Trophoblast cell (in vitro differentiated cells and primary cell): ENCODE measurements at places on chromosomes 12 and 14.

DNA sequence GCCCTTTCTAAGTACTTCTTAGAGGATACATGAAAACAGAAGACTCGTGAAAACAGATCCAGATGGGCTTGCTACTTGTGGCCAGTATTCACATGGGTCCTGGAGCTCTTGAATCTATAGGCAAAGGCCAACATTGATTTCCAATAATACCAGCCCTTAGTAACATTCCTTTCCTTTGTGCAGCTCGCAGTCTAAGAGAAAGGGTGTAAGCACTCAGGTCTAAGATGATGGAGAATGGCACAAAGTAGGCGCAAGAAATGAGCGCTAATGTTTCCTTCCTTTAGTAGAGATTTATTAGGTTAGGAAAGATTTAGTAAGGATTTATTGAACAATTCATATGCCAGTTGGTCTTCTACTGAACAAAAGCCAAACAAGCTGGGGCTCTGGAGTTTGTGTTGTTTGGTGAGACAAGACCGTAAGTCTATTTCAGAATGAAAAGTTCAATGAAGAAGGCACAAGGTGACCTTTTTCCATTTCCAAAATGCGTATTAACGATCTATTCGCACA, 525 bp downstream of the RNU6-8 start:
- no peak overlapping the region for H3K4me3 ChIP-seq
- no peaks in the 10 kb centered on the region for H3K27me3 ChIP-seq
- H3K27ac ChIP-seq: no peak overlapping the region

- no peaks in the 10 kb centered on the region for H3K4me1 ChIP-seq
- no peak overlapping the region for H3K4me3 ChIP-seq
- no peaks in the 10 kb centered on the region for H3K36me3 ChIP-seq
- H3K27me3 ChIP-seq: no peaks in the 10 kb centered on the region
- H3K27ac ChIP-seq: no peak overlapping the region
- peak; percentile 75 for DNase-seq
Observed at GRCh38 chr12:54701940-54702592, 53.9 kb upstream of the DCD start.

DNA sequence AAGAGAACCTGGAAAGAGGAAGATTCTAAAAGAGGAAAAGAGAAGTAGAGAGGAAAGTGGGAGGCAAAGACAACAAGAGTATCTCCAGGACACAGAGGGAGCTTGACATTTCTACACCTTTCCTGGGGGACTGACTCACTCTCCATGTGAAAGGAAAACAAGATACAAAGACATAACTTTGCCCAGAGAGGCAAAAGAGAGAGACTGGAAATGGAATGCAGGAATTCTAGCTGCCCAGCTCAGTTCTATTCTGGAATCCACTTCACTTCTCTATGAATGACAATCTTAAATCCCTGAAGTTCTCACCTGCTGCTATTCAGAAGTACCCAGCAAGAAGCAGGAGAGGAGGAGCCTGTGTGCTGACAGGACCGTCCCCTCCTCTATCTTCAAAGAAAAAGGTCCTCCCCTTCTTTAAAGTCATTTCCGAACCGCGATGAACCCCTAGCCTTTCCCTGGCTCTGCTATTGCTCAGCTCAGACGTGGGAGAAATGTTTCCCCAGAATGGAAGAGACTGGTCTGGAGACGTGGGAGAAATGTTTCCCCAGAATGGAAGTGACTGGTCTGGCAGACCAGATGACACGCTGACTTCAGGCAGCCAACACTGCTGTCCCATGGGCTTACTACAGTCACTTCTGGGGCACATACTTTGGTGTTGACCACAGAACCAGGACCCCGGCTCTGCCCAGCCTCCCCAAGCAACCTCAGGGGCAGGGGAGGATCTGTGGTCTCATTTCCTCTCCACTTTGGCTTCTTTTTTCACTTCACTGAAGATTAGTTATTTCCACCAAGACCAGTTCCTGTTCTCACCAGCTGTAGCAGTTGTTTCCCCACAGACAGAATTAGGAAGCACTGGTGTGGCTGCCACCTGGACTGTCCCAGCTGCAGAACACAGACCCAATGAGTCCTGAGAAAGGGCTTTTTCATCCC, 8.3 kb downstream of the FMNL3 start:
- no peak overlapping the region for H3K4me3 ChIP-seq
- DNase-seq: peak; percentile 59
- H3K27ac ChIP-seq: no peak overlapping the region
- no peaks in the 10 kb centered on the region for H3K27me3 ChIP-seq

DNA sequence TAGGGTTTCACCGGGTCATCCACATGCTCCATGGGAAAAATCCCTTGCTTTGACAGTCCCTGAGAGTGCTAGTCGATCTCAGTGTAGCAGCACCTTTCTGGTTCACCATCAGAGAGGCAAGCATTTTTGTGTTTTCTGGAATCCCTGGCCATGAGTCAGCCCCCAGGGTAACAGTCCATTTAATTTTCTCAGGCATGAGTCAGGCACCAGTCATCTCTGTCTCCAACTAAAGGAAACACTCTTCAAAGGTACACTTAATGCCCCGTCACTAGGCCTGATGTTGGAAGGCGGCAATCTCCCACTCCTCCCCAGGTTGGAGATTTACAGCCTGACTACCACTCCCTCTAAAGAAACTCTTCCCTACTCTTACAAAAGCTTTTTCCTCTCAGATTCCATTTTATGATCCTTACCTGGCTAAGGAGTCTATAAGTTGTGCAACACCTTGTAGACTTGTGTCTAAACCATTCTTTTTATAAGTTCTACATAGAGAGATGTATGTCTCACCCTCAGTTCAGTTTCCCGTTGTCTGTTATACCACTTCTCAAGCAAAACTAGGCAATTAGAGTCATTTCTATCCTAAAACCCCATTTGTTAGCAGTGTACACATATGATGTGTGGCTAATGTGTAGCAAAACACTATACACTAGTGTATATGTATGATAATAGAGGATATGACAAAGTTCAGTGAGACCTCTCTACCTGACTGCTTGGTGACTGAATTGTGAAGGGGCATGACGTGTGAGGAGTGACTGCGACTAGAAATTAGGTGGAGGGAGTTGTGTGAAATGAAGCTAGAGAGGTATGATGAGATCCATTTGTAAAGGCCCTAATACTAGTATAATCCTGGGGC, 24.6 kb downstream of the TMEM19 start:
- H3K27me3 ChIP-seq: no peaks in the 10 kb centered on the region
- H3K36me3 ChIP-seq: peaks cover 1% of the 10 kb centered on the region
- peak; percentile 80 for DNase-seq
- H3K4me3 ChIP-seq: no peak overlapping the region
- H3K27ac ChIP-seq: peak overlapping the region; percentile 67

DNA sequence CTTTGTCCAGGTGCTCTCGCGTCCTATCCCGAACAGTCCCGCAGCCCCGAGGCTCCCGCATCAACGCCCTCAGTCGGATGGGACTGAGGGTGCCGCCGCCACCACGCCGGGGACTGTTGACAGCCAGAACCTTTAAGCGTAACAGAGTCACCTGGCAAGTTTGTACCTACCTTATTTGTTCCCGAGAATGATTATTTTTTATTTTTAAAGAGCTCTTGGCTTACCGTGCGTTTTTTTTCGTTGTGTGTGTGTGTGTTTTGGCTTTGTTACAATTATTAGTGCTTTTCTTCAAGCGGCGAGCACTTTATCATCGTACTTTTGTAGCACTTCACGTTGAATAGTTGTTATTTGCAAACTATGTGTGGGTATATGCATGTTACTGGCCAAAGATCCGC, 463 bp downstream of the COA8 start:
- H3K27ac ChIP-seq: peak overlapping the region; percentile 99
- H3K36me3 ChIP-seq: peaks cover 17% of the 10 kb centered on the region
- H3K27me3 ChIP-seq: no peaks in the 10 kb centered on the region

- H3K36me3 ChIP-seq: no peaks in the 10 kb centered on the region
- H3K27ac ChIP-seq: no peak overlapping the region
- no peak overlapping the region for H3K4me3 ChIP-seq
- H3K4me1 ChIP-seq: no peaks in the 10 kb centered on the region
- peaks cover 7% of the 10 kb centered on the region for H3K27me3 ChIP-seq
Observed at GRCh38 chr12:84056-84455, 17.5 kb downstream of the IQSEC3 start.

GRCh38 chr14:81400852-81401251, 728 bp upstream of the STON2 start:
- peaks cover 2% of the 10 kb centered on the region for H3K36me3 ChIP-seq
- no peaks in the 10 kb centered on the region for H3K27me3 ChIP-seq
- peak overlapping the region; percentile 88 for H3K27ac ChIP-seq
- H3K4me3 ChIP-seq: no peak overlapping the region
- peak; percentile 100 for DNase-seq
- peaks cover 24% of the 10 kb centered on the region for H3K4me1 ChIP-seq

DNA sequence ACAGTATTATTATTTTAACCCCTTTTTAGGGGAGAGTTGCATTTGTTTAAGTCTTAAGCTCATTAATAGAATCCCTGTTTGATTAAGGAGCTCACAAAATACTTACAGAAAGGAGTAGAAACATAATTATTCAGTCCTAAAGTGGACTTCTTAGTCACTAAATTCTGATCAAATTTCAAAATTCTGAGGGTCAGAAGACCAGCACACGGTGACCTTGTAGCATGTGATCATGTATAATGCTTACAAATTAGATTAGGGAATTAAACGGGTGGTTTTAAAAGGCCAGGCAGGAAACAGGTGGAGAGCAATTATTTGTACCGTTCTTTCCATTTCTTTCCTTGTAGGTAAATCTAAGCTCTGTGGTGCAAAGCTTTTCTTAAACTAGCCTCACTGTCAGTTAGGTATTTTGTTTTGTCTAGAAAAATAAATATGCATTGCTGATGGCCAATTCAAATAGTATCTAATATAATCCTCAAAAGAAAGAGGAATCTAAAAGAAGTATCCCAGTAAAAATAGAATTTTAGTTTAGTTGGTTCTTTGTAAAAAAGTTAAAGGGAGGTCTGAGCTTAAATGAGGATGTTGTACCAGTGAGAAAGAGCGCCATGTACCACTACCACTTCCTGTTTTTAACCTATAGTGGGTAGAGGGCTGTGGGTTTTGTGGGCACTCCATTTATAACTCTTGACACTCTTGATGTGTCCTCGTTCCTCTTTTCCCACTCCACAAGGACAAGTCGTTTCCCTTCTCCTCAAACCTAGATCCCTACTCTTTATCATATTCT, 51.1 kb downstream of the SLC38A1 start:
- no peak for DNase-seq
- H3K36me3 ChIP-seq: peaks cover 9% of the 10 kb centered on the region
- peak overlapping the region; percentile 94 for H3K27ac ChIP-seq
- no peaks in the 10 kb centered on the region for H3K27me3 ChIP-seq

- H3K36me3 ChIP-seq: no peaks in the 10 kb centered on the region
- no peak overlapping the region for H3K27ac ChIP-seq
- H3K4me1 ChIP-seq: no peaks in the 10 kb centered on the region
- no peak overlapping the region for H3K4me3 ChIP-seq
- H3K27me3 ChIP-seq: no peaks in the 10 kb centered on the region
Observed at GRCh38 chr14:101153691-101154090, 250.2 kb upstream of the RTL1 start.

- H3K4me1 ChIP-seq: no peaks in the 10 kb centered on the region
- no peak overlapping the region for H3K27ac ChIP-seq
- H3K27me3 ChIP-seq: no peaks in the 10 kb centered on the region
- no peaks in the 10 kb centered on the region for H3K36me3 ChIP-seq
- H3K4me3 ChIP-seq: no peak overlapping the region
Observed at GRCh38 chr12:119544765-119545625, 48.6 kb upstream of the TMEM233 start.

- no peak for DNase-seq
- no peaks in the 10 kb centered on the region for H3K27me3 ChIP-seq
- H3K4me3 ChIP-seq: no peak overlapping the region
- no peaks in the 10 kb centered on the region for H3K36me3 ChIP-seq
- no peaks in the 10 kb centered on the region for H3K4me1 ChIP-seq
Observed at GRCh38 chr12:96371790-96372699, 28.2 kb downstream of the CDK17 start.

- no peak for DNase-seq
- no peak overlapping the region for H3K4me3 ChIP-seq
- H3K4me1 ChIP-seq: peaks cover 9% of the 10 kb centered on the region
- H3K27me3 ChIP-seq: no peaks in the 10 kb centered on the region
- no peaks in the 10 kb centered on the region for H3K36me3 ChIP-seq
Observed at GRCh38 chr12:113863455-113863845, 102.7 kb downstream of the RBM19 start.

DNA sequence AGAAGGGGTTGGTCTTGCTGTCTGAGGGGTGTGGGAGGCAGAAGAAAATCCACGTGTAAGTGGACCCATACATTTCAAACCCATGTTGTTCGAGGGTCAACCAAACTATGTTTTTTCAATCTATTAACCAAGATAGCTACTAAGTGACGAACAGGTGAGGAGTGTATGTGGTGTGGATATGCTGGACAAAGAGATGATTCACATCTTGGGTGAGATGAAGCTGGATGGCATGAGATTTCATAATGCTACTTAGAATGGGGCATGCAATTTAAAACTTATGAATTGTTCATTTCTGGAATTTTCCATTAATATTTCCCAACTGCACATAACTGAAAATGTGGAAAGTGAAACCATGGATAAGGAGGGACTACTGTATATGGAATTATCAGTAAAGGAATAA, 17.9 kb upstream of the KTN1 start:
- no peaks in the 10 kb centered on the region for H3K27me3 ChIP-seq
- peaks cover 3% of the 10 kb centered on the region for H3K4me1 ChIP-seq
- H3K27ac ChIP-seq: no peak overlapping the region
- no peak overlapping the region for H3K4me3 ChIP-seq

GRCh38 chr12:2834581-2835491, at the start of gene NRIP2:
TSS of gene NRIP2 (minus strand) at chr12:2835035. CDS start at chr12:2834983, 52 bp downstream.
- H3K4me3 ChIP-seq: no peak within 1 kb of the TSS
- no peak for DNase-seq
- no peaks in the 10 kb centered on the region for H3K4me1 ChIP-seq
- peaks cover 6% of the 10 kb centered on the region for H3K36me3 ChIP-seq
- no peak within 1 kb of the TSS for H3K27ac ChIP-seq

DNA sequence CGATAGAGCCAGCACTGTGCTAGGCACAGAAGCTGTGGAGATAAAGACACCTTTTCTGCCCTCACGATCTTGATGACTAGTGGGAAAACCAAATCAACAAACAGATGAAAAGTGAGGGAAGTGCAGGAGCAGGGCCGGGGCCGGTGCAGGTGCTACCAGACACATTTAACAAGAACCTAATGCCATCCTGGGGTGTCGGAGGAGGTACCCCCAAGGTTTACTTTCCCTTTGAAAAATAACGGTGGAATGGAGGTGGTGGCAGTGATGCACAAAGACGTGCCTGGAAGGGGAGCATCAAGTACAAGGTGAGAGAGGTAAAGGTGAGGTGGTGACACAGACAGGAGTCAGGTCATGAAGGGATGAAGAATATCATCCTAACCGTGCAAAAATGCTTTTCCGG, 22.1 kb downstream of the SLC6A13 start:
- H3K4me1 ChIP-seq: no peaks in the 10 kb centered on the region
- H3K27me3 ChIP-seq: no peaks in the 10 kb centered on the region
- no peak for DNase-seq
- no peak overlapping the region for H3K4me3 ChIP-seq
- no peak overlapping the region for H3K27ac ChIP-seq

DNA sequence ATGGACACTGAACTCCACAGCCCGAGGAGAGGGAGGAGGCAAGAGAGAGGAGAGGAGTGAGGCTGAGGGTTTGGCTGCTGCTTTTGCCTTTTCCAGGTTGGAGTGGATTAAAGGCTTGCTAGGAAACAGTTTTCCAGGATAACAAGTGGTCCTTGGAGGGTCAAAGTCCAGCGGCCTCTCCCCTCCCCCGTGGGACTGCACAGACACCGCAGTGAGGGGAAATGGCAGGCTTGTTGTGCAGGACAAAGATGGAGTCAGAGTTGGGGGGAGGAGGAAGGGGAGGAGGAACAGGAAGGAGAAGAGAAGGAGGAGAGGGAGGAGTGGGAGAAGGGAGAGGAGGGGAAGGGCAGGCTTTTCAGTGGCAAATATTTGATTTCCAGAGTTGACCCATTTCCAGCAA, 245.5 kb downstream of the RBM19 start:
- no peaks in the 10 kb centered on the region for H3K27me3 ChIP-seq
- no peak overlapping the region for H3K27ac ChIP-seq
- H3K4me3 ChIP-seq: no peak overlapping the region
- no peaks in the 10 kb centered on the region for H3K36me3 ChIP-seq
